GDM1 (cell line): ENCODE measurements at places on chromosomes 7 and 10.
A peak's percentile ranks its signal among the peaks of the same experiment; 100 is the strongest.

DNA sequence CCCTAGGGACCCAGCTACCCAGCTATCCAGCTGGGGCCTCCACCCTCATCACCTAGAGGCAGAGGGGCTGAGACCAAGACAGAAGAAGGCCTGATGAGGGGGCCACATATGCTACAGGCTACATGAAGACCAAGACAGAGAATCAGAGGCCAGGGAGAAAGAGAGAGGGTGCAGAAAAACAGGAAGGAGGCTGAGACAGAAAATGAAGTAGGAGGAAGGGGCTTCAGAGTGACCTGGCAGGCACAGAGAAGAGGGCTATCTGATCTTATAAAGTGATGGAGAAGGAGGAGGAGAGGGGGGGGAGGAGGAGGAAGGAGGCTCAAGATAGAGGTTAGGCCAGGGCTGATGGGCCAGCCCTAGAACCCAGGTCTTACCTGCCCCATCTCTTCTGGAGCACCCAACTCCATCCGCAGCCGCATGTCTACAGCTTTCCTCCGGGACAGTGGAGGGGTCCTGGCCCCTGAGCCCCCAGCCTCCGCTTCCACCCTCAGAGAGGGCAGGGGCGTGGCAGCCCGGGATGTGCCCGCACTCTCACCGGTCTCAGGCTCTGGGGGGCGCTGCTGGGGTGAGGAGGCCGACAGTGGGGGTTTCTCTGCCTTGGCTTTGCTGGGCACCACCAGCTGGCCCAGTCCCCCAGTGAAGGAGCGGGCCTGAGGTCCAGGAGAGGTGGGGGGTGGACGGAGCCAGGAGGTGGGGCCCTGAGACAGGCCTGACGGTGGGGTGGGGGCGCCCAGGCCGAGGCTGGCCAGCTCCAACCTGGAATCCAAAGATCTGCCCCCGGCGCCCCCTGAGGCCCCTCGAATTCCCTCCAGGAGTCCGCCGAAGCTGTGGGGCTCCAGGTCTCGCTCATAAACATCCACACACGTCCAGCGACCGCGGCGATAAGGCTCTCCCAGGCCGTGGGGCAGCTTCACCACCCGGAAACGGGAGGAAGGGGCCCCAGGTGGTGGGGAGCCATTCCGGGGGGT is 1.8 kb downstream of the TSC22D4 start:
- DNase-seq = no peak

DNA sequence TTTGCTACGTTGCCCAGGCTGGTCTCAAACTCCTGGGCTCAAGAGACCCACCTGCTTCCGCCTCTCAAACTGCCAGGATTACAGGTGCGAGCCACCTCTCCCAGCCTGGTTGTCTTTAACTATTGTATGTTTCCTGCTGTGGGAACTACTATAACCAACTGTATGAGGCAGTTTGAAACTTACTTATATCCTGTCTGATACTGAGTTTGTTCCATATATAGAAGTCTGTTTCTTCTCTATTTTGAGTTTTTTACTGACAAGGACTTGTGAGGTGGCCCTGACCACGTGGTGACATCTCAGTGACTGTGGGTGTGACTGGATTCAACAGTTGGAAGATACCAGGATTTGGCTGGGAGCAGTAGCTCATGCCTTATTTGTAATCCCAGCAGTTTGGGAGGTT is 14.2 kb downstream of the FBH1 start:
- DNase-seq = no peak

- no peak for DNase-seq
Observed at GRCh38 chr7:140928491-140929309, 4.0 kb upstream of the BRAF start.

GRCh38 chr7:155972247-155972646 is 160.0 kb upstream of the SHH start:
- no peak for DNase-seq

DNA sequence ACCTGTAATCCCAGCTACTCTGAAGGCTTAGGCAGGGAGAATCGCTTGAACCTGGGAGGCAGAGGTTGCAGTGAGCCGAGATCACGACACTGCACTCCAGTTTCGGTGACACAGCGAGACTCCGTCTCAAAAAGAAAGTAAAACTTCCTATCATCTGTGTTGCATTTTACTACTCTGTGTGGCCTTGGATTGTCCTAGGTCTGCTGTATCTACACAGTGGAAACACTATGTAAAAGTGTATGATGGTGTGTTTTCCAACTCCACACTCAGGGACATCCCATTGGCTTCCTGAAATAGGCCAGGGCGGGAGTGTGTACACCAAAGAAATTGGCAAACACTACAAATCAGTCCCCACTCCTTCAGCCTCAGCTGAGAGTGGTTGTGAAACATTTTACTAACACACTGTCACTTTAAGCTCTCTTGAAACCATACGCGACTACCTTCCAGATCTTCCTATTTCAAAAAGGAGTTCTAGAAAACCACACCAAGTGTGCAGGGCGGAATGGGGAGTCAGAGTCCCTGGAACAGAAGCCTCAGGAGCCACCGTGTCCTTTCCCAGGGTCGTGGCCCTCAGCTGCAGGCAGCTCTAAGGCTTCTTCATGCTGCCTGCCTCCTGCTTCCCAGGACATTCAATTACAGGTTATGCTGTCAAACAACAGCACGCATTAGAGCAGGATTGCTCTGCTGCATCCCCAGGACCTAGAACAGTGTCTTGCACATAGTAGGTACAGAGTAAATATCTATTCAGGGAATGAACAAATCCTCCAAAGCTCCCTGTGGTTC is 275.4 kb downstream of the PARD3 start:
- DNase-seq = no peak

GRCh38 chr7:108581655-108582491 is 12.2 kb downstream of the DNAJB9 start:
- no peak for DNase-seq

GRCh38 chr7:139068544-139069399 is 32.9 kb upstream of the ZC3HAV1L start:
- no peak for DNase-seq

DNA sequence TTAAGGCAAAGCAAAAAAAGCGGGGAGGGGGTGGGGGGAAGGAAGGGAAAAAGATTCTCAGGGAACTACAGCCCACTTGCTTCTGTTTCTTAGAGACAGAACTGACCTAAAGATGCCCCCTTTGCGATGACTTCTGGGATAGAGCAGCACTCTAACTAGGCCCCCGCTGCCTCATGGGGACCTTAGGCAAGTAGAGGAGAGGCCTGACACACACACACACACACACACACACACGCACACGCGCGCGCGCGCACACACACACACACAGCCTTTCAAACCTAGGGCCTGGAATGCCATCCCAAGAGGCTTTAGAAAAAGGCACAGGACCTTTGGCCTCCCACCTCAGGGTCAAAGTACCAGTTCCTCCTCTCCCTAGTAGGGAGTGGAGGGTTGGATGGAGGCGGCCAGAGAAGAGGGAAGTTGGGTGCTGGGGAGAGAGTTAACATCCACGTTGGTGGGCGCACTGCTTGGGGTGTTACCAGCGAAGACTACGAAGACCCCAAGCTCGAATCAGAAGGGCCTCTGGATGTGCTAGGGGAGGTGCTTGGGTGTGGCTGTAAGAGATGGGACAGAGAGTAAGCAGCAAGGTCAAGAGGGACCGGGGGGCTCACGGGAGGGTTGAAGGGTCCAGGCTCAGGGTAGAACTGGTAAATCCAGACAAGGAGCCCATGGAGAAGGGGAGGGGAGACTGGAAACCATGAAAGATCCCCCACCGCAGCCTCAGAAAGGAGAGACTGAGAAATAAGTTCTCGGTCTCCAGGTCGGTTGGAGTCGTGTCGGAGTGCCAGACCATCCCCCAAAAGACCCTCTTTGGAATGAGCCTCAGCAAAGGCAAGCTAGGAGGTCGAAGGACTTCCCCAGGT is 1.2 kb upstream of the COL1A2 start:
- DNase-seq = no peak

GRCh38 chr10:1056326-1057105 is at the start of gene WDR37:
Gene WDR37 (plus strand): TSS chr10:1056385. CDS start chr10:1072156, 15,771 bp downstream.
- DNase-seq = peak; percentile 71

DNA sequence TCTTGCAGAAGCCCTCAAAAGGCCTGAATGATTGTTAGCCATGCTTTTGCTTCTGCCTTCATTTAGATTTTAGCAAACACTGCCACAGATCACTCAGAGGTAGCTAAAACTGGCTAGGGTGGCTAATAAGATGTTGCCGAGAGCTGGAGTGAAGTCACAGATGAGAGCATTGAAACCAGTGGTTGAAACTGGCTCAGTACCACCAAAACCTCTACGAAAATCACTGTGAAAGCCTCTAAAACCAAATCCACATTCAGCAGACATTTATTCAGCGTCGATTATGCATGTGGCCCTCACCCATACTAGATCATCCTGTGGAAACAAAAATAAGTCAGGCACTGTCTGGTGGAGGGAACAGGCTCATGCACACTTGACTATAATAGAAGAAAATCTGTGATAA is 50.8 kb downstream of the PIK3CG start:
- no peak for DNase-seq

DNA sequence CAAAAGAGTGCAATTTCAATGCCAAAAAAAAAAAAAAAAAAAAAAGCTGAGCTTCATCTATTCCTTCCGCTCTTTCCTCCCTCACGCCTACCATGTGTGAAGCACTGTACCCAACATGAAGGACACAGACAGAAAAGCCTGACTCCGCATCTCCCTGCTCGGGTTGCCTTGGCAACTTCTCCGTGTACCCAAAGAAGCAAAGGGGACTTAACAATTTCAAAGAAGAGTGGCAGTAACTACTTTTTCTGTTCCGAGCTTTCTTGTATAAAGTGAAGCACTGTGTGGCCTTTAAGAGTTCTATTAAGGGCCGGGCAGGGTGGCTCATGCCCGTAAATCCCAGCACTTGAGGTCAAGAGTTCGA is 177.7 kb downstream of the PRKCQ start:
- no peak for DNase-seq

DNA sequence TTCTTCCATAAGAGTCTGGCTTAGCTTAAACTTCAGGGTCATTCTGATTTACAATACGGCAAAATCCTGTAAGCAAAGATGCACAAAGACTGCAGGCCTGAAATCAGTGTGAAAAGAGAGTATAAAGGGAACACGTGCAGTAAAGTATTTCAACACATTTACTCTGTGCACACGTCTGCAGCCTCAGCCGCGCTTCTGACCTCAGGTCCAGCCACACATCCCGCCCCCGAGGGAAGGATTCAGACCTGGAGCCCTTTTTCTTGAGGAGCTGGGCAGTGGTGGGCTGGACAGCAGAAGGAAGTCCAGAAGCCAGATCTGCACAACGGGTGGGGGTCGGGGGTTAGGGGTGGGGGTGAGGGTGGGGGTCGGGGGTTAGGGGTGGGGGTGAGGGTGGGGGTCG is 58.9 kb upstream of the FAM20C start:
- DNase-seq = no peak

GRCh38 chr7:44587843-44588711 is 6.0 kb upstream of the TMED4 start:
- peak; percentile 38 for DNase-seq

DNA sequence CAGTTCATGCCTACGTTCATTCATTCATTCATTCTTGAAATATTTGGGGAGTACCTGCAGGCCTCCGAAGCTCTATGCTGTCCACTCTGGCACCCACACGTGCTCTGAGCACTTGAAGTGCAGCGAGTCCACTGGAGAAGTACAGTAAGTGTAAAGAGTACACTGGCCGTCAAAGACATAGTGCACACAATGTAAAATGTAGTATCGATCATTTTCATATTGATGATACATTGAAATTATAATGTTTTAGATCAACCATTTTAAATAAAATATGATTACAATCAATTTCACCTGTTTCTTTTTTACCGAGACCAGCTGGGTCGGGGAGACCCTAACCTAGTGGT is 37.0 kb upstream of the PURB start:
- no peak for DNase-seq

DNA sequence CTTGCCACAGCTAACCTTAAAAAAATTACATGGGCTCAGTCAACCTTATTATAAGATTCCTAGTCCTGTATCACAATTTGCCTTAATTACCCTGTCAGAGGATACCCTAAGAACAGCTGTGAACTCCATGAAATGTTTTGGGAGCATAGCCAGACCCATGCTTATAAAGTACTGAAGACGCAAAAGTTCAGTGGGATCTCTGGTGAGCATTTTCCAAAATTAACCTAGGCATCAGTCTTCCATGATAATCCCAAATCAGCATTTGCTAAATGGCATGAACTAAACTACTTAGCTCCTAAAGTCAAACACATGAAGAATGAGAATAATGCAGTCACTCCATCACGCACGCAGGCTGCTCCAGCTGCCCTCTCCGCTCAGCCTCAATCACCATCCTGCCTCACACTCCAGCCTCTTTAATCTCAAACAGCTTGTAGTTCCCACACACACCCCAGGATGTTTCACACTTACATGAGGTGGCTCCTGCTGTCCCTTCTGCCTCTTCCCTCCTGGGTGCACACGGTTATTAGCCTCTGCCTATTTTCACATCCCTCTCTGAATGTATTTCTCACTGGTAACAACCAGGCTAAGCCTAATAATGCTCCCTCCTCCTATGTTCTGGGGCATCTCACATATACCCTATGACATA is 15.3 kb downstream of the IGF2BP3 start:
- no peak for DNase-seq

DNA sequence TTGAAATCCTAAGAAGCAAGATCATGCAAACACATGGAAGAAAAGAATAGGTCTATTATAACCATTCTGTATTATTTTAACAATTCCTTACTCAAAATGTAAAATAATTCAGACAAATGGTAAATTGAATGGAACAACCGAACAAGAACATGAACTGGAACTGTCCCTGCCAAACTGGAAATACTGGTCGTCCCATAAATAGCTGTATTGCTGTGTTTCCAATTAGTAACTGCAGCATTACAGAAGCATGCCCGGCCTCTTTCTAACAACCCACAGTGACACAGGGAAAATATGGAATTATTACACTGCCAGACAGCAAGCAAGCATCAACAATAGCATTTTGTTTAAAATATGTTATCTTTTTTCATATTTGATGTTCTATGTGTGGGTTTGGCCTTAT is 1138.5 kb upstream of the PHF14 start:
- DNase-seq = no peak

GRCh38 chr7:85018498-85018897 is 168.4 kb downstream of the SEMA3D start:
- no peak for DNase-seq

DNA sequence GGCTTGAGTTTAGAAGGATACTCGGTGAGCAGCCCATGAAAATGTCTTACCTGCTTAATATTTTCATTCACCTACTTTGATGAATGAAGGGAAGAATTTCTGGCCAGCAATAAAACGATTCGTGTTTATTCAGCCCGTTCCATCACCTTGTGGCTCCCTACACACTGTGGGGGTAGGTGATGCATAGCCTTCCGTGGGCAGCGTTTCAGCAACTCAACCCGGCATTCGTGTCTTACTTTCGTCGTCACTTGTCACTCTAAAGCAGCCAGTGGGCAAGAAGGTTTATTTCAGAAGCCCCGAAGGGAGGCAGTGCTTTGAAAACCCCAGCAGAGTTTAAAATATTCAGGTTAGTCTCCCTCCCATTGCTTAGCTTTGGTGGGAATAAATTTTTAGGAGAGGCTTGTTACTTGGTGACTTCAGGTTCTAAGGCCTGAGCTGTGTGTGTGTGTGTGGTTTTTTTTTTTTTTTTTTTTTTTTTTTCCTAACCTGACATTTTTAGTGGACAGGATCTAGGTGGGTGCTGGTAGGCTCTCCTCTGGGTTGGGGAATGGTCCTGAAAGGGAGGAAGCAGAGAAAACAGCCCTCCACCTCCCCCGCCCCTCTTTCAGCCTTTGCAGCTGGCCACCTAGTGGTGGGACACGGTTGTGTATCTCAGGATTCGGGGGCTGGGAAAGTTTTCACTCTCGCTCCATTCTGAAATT is 1.8 kb downstream of the GRK5 start:
- peak; percentile 8 for DNase-seq

- DNase-seq = no peak
Observed at GRCh38 chr10:52762088-52762487, 10.5 kb downstream of the MBL2 start.
